ENCODE measurements at places on chromosomes 4 and X.

DNA sequence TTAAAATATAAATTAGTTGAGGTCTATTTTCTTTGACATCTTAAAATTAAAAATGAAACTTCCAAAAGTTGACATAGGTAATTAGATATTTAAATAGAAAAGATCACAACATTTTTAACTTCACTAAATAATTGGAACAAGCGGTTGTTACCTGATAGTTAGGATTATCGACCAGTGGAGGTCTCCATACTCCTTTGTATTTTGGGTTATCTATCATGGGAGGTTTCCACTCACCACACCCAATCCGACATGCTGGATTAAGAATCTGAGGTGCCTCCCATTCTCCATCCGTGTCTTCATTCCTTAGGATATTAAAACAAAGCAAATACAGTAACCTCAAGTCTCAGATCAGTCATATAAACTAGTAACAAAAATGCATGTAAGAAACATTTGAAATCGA, 22.2 kb downstream of the SCOC start:
- no peak for DNase-seq

DNA sequence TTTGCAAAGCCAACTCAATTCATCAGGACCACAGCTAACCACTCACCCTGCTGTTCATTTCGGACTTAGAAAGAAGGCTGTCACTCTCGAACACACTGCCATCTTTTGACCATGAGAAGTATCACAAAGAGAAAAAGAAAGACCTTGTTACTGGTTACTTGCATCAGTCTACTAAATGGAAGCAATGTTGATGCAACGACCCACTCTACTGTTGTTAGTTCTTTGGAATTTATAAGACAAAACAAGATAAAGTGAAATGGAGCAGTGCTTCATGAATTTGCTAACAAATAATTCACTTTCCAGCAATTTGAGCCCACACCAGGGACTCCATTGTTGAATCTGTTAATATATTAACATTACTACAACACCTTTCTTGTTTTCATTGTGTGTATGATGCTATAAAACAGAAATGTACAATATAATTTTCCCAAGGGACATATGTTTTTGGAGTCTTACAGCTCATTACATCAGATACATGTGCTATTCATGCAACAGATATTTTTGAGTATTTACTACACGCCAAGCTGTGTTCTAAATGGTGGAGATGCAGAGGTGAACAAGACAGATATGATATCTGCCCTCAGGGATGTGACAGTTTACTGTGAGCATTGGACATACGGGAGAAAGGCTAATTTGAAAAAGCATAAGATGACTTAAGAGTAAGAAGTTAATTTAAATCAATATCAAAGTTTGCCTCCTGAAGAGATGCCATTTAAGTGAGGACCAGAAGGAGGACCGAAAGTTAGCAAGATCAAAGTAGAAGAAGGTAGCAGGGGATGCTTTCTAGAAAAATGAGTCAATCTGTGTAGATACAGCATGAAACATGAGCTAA, 87.2 kb downstream of the AREG start:
- no peak for DNase-seq

- DNase-seq, result no peak
Measured at GRCh38 chr4:3347871-3348270, 55.0 kb downstream of the RGS12 start.

- no peak for DNase-seq
Measured at GRCh38 chr4:88734403-88734949, 36.8 kb upstream of the NAP1L5 start.

- DNase-seq, result no peak
Measured at GRCh38 chr4:107863850-107864371, 39.2 kb downstream of the SGMS2 start.

- DNase-seq, result no peak
Measured at GRCh38 chrX:121356850-121357171, 309.4 kb downstream of the GLUD2 start.

DNA sequence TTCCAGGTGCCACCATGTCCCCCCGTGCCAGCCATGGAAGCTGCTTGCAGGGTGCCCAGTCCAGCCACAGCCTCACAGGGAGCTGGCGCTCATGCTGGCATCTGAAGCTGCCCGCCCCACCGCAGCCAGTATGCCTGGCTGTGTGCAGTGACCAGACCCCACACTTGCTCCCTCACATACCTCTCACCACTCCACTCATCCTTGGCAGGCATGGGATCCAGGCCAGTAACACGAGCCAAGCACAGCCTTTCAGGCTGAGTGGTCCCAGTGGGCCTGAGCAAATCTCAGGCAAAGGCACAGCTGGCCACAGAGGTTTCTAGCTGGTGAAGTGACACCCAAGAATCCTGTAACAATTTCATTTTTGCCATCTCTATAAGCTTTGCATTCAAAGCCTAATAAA, 48.4 kb upstream of the SEC24B start:
- DNase-seq, result no peak

DNA sequence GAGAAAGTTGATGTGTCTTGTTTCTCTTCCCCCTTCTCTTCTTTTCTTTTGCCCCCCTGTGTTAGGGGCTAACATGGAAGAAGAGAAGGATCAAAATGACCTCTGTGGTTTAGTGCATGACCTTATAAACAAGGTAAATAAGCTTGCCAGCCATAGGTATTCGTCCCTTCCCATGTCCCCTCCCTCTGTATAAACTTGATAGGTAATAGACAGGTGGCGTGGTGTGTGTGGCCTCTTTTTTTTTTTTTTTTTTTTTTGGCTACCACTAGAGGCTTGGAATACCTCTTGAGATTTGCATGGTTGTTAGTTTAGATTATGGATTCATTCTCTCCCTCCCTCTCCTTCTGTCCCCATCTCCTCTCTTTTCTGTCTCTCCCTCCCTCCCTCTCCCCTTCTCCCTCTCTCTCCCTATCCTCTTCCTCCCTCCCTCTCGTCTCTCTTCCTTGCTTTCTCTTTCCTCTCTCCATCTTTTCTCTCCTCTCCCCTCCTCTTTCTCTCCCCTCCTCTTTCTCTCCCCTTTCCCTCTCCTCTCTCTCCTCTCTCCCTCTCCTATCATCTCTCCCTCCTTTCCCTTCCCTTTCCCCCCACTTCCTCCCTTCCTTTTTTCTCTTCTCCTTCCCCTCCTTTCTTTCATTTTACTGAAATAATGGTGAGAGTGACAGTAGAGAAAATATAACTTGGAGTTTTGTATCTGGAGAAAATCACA, 134.4 kb downstream of the AFF1 start:
- DNase-seq, result no peak

GRCh38 chrX:38939067-38939466, 137.8 kb downstream of the MID1IP1 start:
- no peak for DNase-seq

GRCh38 chr4:129064717-129065116, 28.6 kb downstream of the SCLT1 start:
- DNase-seq, result no peak

GRCh38 chrX:85004255-85004654, 578 bp downstream of the APOOL start:
- DNase-seq, result no peak

GRCh38 chr4:8679032-8679431, 86.5 kb downstream of the CPZ start:
- no peak for DNase-seq

DNA sequence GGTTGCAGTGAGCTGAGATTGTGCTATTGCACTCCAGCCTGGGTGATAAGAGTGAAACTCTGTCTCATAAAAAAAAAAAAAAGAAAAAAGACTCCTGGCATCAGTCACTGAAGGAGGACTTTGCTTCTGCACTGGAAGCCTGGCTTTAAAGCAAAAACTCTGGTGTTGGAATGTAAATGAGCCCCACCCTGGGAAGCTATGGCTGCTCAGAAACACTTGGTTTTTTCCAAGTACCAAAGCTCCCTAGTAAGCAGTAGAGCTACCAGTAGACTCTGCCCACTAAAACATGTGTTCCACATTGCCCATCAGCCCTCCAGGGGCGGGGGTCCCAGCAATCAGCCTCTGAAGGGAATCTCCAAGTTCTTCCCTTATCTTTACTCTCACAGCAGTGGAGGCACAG, 154.4 kb downstream of the SHROOM3 start:
- DNase-seq, result no peak

GRCh38 chr4:111618908-111619307, 526.3 kb upstream of the FAM241A start:
- DNase-seq, result no peak

- DNase-seq, result no peak
Measured at GRCh38 chr4:42653626-42654560, 3.0 kb downstream of the ATP8A1 start.

DNA sequence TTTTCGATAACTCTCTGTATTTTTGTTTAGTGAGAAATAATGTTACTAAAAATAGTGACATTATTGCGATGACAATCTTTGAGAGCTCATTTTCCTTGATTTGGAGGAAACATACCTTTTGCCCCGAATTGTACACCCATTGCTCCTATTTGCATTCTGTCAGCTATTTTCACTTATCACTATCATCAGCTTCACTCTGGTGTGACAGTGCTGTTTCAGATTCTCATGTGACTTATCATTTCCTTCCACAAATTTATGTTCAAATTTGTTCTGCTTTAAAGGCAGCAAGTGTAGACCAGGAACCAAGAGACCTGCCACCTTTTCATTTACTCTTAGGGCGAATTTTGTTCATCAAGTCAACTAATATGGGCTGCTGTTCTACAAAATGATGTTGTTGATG, 179.4 kb downstream of the RBM46 start:
- DNase-seq, result no peak

- DNase-seq, result no peak
Measured at GRCh38 chrX:148771440-148771839, 271.0 kb downstream of the AFF2 start.

DNA sequence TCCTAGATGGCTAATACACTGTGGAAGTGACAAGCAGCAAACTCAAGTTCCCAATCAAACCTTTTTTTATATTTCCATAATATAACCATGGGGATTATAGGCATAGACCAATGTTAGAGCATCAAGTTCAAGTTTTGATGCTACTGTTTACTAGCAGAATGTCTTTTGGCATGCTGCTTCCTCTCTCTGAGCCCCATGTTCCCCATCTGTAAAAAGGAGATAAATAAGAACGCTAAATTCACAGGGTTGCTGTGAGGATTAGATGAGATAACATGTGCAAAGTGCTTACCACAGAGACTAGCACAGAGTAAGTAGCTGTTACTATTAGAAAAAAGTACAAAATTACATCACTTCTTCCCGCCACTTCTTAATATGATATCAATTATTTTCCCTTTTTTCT, 18.0 kb downstream of the MBNL3 start:
- no peak for DNase-seq

DNA sequence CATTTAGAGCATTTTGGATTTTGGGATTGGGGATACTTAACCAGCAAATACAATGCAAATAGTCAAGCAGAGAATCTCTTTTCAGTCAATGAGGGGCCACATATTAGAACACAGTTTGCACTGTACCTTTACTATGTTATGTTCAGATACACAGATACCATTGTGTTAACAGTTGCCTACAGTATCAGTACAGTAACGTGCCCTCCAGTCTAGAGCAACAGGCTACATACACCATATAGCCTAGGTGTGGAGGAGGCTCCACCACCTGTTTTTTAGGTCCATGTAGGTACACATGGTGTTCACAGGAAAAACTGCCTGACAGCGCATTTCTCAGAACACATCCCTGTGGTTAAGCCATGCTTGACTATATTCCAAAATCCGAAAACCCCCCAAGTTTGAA, 9.1 kb downstream of the GRPEL1 start:
- no peak for DNase-seq

DNA sequence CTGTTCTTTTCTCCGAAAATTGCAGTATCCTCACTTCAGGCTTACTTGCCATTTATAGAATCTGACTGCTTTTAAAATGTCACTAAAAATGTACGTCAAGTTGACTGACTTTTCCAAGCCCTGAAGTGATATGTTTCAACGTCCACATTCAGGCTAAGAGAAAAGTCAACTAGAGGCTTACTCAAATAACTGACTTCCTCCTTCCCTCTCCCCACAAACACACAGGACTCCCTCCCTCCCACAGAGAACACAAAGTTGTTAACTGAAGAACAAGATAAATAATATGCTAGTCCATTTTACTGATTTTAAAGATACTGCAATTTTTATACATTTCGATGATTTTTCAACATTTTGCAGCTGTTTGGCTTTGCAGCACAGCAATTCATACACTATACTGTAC, 13.8 kb upstream of the CDKL2 start:
- no peak for DNase-seq

- DNase-seq, result no peak
Measured at GRCh38 chr4:113537628-113538027, 223.9 kb downstream of the CAMK2D start.

- DNase-seq, result no peak
Measured at GRCh38 chrX:17656035-17656418, 81.3 kb upstream of the SCML1 start.

GRCh38 chr4:108001540-108002135, 11.9 kb downstream of the HADH start:
- no peak for DNase-seq

- no peak for DNase-seq
Measured at GRCh38 chrX:34586346-34586911, 70.7 kb downstream of the TMEM47 start.

DNA sequence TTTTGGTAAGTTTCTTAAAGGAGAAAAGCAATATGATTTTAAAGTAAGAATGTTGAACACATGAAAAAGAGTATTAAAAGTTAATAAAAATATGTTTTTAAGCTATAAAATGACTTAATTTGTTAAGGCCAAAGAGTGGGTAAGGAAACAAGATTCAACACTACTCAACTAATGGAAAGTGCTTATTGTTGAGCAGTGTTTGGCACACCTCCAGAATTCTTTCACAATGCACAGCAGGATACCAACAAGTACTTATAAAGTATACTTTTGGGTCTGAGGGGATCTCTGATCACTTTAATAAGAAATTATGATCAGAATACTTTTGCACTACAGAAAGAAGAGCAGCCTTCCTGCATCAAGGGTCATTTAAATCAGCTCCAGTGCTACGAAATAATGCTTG, 5.9 kb downstream of the LAMP2 start:
- DNase-seq, result no peak

- DNase-seq, result no peak
Measured at GRCh38 chr4:78601013-78601412, 49.4 kb downstream of the ANXA3 start.

DNA sequence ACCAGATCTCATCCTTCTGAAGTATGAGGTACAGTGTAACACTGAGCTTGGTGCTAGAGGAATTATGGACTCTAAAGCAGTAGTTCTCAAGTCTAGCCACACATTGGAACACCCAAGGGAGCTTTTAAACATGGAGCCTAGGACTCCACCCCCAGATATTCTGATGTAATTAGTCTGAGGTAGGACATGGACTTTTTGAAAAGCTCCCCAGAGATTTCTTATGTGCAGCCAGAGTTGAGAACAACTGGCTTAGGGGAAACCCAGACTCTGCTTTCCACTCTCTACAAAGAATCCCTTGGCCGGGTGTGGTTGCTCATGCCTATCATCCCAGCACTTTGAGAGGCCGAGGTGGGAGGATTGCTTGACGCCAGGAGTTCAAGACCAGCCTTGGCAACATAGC, 11.6 kb upstream of the GDPD2 start:
- no peak for DNase-seq

GRCh38 chrX:14235004-14235403, 205.3 kb upstream of the GEMIN8 start:
- no peak for DNase-seq

GRCh38 chr4:133464311-133464710, 315.2 kb downstream of the PCDH10 start:
- no peak for DNase-seq

GRCh38 chrX:68829582-68830418, 979 bp downstream of the EFNB1 start:
- no peak for DNase-seq

All from activated gamma-delta T cell treated with anti-CD3 and anti-CD28 coated beads, Interleukin-2, amount 50 U/mL, for 16 hours (primary cell).